ENCODE measurements at places on chromosomes 3 and 15. TPM values are rescaled to one million over a fixed set of nuclear protein-coding genes. Genes with fewer than 3 reads are reported as not detected.

Gene RTP1
- total RNA-seq: not detected

Gene TIPARP
- 71.2 TPM for total RNA-seq

Gene GJD2
- not detected for total RNA-seq

Gene CELSR3
- total RNA-seq: 1.4 TPM

Gene CHRNA7
- 0.65 TPM for total RNA-seq

Gene FGF7
- total RNA-seq: 233 TPM

Gene SPSB4
- 1.4 TPM for total RNA-seq

Gene IP6K2
- 47.2 TPM for total RNA-seq

Gene ACKR4
- 5.3 TPM for total RNA-seq

Gene TGM4
- not detected for total RNA-seq

Gene ATP13A4
- total RNA-seq: 0.26 TPM

Gene CHDH
- total RNA-seq: 3.7 TPM

Gene FOXB1
- not detected for total RNA-seq

Gene ARNT2
- total RNA-seq: 18.3 TPM

Gene LZTFL1
- 29.5 TPM for total RNA-seq

Gene TGM5
- total RNA-seq: 0.22 TPM

Gene GPR156
- 1.2 TPM for total RNA-seq

Gene ZNF860
- total RNA-seq: 2.8 TPM

Gene ACTRT3
- 5.0 TPM for total RNA-seq

Gene RAD51
- 4.8 TPM for total RNA-seq

Gene CTNNB1
- total RNA-seq: 1,018 TPM

Gene ISLR
- total RNA-seq: 250 TPM

Gene IMPG2
- total RNA-seq: 0.39 TPM

Gene PAQR5
- 4.8 TPM for total RNA-seq

Gene PCNP
- total RNA-seq: 159 TPM

Gene GRIP2
- 1.6 TPM for total RNA-seq

Gene FHIT
- 3.7 TPM for total RNA-seq

Gene TMEM45A
- 99.8 TPM for total RNA-seq

Gene SLC28A2
- total RNA-seq: not detected

Data from articular chondrocyte of knee joint (primary cell).